LHCN-M2 (cell line): ENCODE measurements at places on chromosomes 2 and 18. TPM values are rescaled to one million over a fixed set of nuclear protein-coding genes. Genes with fewer than 3 reads are reported as not detected.

CD226 gene
- total RNA-seq: 0.38 and 0.69 TPM in 2 replicates

GRCh38 chr2:69036926-69037325 is 23.9 kb downstream of the ANTXR1 start:
- no peak for DNase-seq

DNA sequence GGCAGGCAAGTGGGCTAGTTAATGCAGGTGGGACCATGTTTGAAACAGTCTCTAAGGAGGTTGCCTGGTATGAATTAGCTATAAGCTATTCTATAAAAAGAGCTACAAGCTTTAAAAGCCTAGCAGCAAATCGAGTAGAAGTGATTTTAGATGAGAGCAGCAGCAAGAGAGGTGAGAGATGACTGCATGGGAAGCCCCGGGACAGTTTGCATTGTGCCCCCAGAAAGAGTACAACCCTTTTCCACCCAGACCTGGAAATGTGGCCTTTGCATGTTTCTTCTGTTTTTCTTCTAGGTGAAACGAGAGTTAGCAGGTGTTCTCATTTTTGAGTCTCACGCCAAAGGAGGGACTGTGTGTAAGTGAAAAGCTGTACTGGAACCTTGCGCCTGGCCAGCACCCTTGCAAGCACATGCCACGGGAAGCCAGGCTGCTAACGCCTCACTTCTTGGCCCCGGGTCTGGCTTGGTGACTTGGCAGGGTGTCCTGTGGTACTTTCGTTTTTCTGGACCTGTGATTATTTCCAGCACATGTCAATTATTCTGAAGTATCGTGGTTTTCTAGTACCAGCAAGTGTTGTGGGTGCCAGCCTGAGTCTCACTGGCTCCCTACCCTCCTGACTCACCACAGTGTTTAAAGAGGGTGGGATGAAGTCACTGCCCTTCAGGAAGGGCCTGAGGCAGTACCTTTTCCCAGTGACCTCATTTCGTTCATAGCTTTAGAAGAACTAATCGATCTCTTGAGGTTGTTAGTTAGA is 90.3 kb upstream of the MAP3K20 start:
- DNase-seq: peak; percentile 42

CFAP210 gene
- not detected in 2 replicates for total RNA-seq

DNA sequence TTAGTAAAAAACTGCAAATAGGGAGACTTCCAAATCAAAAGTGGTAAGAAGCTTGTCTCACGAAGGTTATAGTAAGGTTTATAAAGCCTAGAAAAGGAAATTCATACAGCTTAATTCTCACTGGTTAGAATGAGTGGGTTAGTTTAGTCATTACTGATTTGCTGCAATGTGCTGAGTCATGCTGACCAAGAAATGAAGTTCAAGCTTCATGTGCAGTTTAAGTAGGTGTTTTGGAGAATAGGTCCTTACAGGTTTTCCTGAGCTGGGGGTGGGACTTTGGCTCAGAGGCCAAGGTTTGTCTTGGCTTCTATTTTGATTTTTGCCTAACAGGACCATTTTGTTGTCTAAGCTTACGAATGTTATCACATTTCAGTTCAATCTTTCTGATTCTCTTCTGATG is 15.1 kb downstream of the CLIP4 start:
- DNase-seq: peak; percentile 78

CLHC1 gene
- total RNA-seq: 2.4 and 3.0 TPM in 2 replicates

GRCh38 chr2:25145803-25146202 is 22.6 kb downstream of the POMC start:
- DNase-seq: no peak

GRCh38 chr18:7784171-7784570 is 217.1 kb downstream of the PTPRM start:
- DNase-seq: no peak

- DNase-seq: peak; percentile 13
Measured at GRCh38 chr2:98518101-98518500, 73.4 kb downstream of the INPP4A start.

- DNase-seq: no peak
Measured at GRCh38 chr2:50727636-50728339, 304.1 kb downstream of the NRXN1 start.

HDLBP gene
- 480 and 516 TPM in 2 replicates for total RNA-seq

DNA sequence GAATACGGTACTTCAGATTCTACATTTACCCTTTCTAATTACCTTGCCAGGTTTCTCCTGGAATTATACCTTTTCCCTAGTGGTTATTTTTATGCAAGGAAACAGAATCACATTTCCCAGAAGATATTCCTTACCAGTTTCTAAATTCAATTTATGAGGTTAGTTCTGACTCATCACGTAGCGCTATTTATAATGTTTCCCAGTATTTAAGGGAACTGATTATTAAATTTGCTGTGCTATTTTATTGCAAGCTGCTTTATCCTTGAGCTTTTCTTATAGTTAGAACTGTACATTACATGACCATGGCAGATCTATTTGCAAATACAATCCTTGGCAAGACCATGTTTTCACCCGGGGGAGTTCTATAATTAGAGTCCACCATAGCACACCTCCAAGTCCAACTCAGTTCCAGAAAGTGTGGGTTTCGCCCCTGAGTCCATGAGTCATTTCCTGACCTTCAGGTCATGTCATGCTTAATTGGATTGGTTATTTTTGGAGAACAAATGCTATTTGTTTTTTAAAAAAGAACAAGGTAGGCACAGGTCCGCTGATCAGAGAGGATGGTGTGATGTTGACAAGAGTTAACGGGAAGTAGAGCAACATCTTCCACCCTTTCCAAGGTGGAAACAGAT is 126.6 kb downstream of the ZNF532 start:
- DNase-seq: peak; percentile 53

RND3 gene
- 96.0 and 133 TPM in 2 replicates for total RNA-seq
